Prostate gland (tissue), 2 donors: ENCODE measurements at places on chromosomes 1 and 21. TPM values are rescaled to one million over a fixed set of nuclear protein-coding genes. Genes with fewer than 3 reads are reported as not detected.
A peak's percentile ranks its signal among the peaks of the same experiment; 100 is the strongest.

CNST gene
- total RNA-seq: 52.6 TPM

CD1E gene
- total RNA-seq: 1.2 TPM

ZBED6 gene
- 5.8 TPM for total RNA-seq

LRRC53 gene
- not detected for total RNA-seq

CD164L2 gene
- 1.8 TPM for total RNA-seq

- H3K4me3 ChIP-seq: no peak overlapping the region
- H3K27ac ChIP-seq: no peak overlapping the region
- H3K4me1 ChIP-seq: no peaks in the 10 kb centered on the region
- no peaks in the 10 kb centered on the region for H3K36me3 ChIP-seq
- no peaks in the 10 kb centered on the region for H3K27me3 ChIP-seq
Measured at GRCh38 chr1:167231873-167232450, 11.3 kb downstream of the POU2F1 start.

GRCh38 chr1:115882913-115883902 is 42.3 kb upstream of the NHLH2 start:
- no peaks in the 10 kb centered on the region for H3K4me1 ChIP-seq
- DNase-seq: no peak
- no peak overlapping the region for H3K27ac ChIP-seq
- no peak overlapping the region for H3K4me3 ChIP-seq
- H3K27me3 ChIP-seq: no peaks in the 10 kb centered on the region
- H3K36me3 ChIP-seq: no peaks in the 10 kb centered on the region

DNA sequence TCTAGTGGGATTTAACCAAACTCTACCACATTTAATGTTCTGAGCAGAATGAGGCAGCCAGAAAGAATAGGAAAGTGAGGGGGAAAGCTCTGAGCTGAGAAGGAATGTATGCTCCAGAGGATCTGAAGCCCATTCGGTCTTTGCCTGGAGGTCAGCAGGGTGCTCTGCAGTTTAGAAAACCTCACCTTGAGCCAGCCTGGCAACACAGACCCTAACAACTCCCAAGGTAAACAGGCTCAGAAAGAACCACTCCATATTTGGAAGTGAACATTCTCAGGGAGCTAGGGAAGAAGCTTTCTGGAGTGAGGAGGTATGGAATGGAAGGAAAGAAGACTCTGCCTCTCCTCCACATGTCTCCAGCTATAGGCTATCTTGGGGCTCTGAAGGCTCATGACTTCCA is 398.8 kb downstream of the SEC16B start:
- no peak overlapping the region for H3K27ac ChIP-seq
- DNase-seq: no peak
- no peak overlapping the region for H3K4me3 ChIP-seq
- H3K36me3 ChIP-seq: no peaks in the 10 kb centered on the region
- no peaks in the 10 kb centered on the region for H3K4me1 ChIP-seq

GRCh38 chr1:236990052-236990445 is 14.2 kb downstream of the MT1HL1 start:
- no peaks in the 10 kb centered on the region for H3K4me1 ChIP-seq
- H3K27ac ChIP-seq: no peak overlapping the region
- DNase-seq: no peak
- no peak overlapping the region for H3K4me3 ChIP-seq

DNA sequence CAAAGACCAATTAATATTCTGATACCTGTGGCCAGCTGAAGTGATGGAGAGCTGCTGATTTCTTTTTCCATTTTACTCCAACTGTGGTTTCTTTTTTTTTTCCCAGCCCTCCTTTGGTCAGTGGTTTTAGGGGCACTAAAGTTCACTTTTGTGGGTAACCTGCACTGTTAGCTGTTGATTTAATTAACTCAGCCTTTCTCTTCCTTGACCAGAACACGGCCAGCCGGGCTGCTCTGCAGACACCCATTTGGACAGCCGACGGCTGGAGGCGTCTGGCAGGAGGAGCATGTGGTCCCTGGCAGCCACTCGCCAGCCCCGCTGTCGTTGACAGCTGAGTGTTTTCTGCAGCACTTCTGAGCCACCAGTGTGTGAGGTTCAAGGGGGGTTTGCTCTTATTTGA is 136.2 kb upstream of the RUNX3 start:
- no peak for DNase-seq
- no peaks in the 10 kb centered on the region for H3K4me1 ChIP-seq
- no peak overlapping the region for H3K27ac ChIP-seq
- H3K36me3 ChIP-seq: no peaks in the 10 kb centered on the region
- H3K4me3 ChIP-seq: no peak overlapping the region
- H3K27me3 ChIP-seq: no peaks in the 10 kb centered on the region

GRCh38 chr1:115828101-115829022 is 12.6 kb downstream of the NHLH2 start:
- peak overlapping the region; percentile 48 for H3K4me3 ChIP-seq
- no peaks in the 10 kb centered on the region for H3K4me1 ChIP-seq
- H3K36me3 ChIP-seq: no peaks in the 10 kb centered on the region
- peak overlapping the region; percentile 35 for H3K27ac ChIP-seq
- DNase-seq: no peak

DNA sequence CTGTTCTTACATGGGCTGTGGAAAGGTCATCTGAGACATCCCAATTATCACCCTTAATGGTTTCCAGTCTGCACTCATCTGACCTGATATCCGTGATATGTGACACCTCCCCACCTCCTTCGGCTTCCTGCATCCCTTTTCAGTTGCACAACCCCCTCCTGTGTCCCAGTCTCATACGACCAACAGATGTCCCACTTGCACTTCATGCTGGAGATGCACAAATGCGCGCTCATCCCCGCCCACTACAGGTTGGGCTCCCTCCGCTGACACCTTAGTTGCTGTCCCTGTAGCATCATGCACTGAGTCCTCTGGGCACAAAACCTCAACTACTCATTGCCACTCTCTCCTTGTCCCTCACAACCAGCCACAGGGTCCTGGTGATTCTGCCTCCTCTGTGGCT is 94.4 kb downstream of the MIS18A start:
- no peak overlapping the region for H3K27ac ChIP-seq
- no peak for DNase-seq
- no peak overlapping the region for H3K4me3 ChIP-seq
- no peaks in the 10 kb centered on the region for H3K4me1 ChIP-seq
- no peaks in the 10 kb centered on the region for H3K36me3 ChIP-seq

DNA sequence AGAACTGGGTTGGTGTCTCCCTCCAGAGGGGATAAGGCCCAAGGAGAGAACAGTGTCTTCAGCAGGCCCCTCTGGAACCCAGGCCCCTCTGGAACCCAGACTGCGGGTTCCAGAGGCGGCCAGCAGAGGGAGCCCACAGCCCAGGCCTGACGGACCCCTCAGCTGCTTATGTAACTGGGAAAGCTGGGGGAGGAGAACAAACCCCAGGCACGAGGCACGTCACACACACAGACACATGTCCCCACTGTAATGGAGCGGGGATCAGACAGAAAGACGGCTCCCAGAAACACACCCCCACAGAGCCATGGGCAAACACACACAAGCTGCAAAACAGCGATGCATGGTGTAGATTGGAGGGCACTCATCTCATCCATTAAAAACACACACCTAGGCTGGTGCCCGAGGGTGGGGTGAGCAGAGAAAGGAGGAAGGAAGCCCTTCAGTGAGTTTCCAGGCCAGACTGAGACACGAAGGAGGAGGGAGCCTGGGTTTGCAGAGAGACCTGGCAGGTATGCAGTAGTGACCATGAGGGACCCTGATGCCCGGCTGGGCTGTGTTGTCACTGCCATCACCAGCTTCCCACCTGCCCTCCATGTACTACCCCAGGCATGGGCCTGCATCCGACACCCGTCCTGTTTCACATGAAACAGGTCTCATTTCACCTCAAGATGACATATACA is 2.8 kb upstream of the IGSF8 start:
- no peaks in the 10 kb centered on the region for H3K36me3 ChIP-seq
- peak overlapping the region; percentile 67 for H3K27ac ChIP-seq
- no peak overlapping the region for H3K4me3 ChIP-seq
- H3K27me3 ChIP-seq: no peaks in the 10 kb centered on the region

DNA sequence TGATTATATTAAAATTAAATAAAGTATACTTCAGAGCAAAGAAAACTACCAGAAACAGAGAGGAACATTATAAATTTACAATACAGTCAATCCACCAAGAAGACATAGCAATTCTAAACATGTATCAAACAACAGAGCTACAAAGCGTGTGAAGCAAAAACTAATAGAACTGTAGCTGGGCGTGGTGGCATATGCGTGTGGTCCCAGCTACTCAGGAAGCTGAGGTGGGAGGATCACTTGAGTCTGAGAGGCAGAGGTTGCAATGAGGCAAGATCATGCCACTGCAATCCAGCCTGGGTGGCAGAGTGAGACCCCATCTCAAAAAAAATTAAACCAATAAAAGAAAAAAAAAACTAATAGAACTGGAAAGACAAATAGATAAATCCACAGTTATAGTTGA is 12.3 kb downstream of the CCDC185 start:
- no peaks in the 10 kb centered on the region for H3K36me3 ChIP-seq
- H3K27ac ChIP-seq: no peak overlapping the region
- no peaks in the 10 kb centered on the region for H3K27me3 ChIP-seq
- no peaks in the 10 kb centered on the region for H3K4me1 ChIP-seq
- DNase-seq: no peak

GRCh38 chr1:155880251-155880650 is 20.9 kb downstream of the SYT11 start:
- no peaks in the 10 kb centered on the region for H3K27me3 ChIP-seq
- DNase-seq: no peak

- no peaks in the 10 kb centered on the region for H3K36me3 ChIP-seq
- H3K4me3 ChIP-seq: no peak overlapping the region
- no peaks in the 10 kb centered on the region for H3K27me3 ChIP-seq
- no peak for DNase-seq
Measured at GRCh38 chr1:26020330-26020768, 1.2 kb upstream of the EXTL1 start.

DNA sequence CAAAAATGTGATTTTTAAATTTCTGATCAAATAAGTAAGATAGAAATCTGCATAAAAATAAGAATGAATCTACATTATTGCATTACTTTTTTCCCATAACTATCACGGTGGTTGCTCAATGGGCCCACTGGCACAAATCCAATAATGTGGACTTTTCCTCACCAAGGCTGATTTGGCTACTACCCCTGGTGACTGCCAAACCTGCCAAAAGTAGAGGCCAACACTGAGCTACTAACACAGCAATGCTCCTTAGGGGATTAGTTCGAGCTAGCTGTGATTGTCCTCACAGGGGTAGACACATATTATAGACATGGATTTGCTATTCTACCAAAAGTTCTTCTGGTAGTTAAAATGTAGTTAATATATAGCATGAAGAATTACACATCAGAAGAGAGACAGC is 107.7 kb upstream of the ZNHIT6 start:
- no peaks in the 10 kb centered on the region for H3K27me3 ChIP-seq
- peaks cover 4% of the 10 kb centered on the region for H3K4me1 ChIP-seq
- H3K36me3 ChIP-seq: no peaks in the 10 kb centered on the region
- H3K27ac ChIP-seq: no peak overlapping the region
- no peak for DNase-seq

- no peaks in the 10 kb centered on the region for H3K36me3 ChIP-seq
- H3K27me3 ChIP-seq: no peaks in the 10 kb centered on the region
- H3K4me1 ChIP-seq: peaks cover 6% of the 10 kb centered on the region
- peak within 1 kb of the TSS; percentile 97 for H3K27ac ChIP-seq
- DNase-seq: peak; percentile 92
Measured at GRCh38 chr1:157138220-157139051, at the start of gene ETV3. Gene ETV3 (minus strand): TSS chr1:157138395. CDS start chr1:157136352, 2,043 bp downstream.

- H3K4me3 ChIP-seq: no peak overlapping the region
- H3K27me3 ChIP-seq: no peaks in the 10 kb centered on the region
- no peaks in the 10 kb centered on the region for H3K36me3 ChIP-seq
- no peak overlapping the region for H3K27ac ChIP-seq
Measured at GRCh38 chr21:42575111-42575510, 61.5 kb downstream of the SLC37A1 start.

- H3K27me3 ChIP-seq: no peaks in the 10 kb centered on the region
- H3K4me1 ChIP-seq: no peaks in the 10 kb centered on the region
- no peaks in the 10 kb centered on the region for H3K36me3 ChIP-seq
- H3K4me3 ChIP-seq: no peak overlapping the region
Measured at GRCh38 chr1:52592637-52593323, 9.4 kb upstream of the GPX7 start.

DNA sequence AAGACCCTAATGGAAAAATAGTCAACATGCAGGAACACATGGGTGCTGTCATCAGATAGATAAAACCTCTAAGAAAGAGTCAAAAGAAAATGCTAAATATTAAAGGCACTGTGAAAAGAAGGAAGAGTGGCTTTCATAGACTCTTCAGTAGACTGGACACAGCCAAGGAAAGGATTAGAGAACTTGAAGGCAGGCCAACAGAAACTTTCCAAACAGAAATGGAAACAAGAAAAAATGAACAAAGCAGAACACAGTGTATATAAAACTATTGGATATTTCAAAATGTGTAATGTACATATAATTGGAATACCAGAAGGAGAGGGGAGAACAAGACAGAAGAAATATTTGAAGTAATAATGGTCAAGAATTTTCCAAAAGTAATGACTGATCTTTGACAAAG is 431.9 kb downstream of the MATN1 start:
- H3K4me1 ChIP-seq: no peaks in the 10 kb centered on the region
- no peak overlapping the region for H3K4me3 ChIP-seq
- H3K27ac ChIP-seq: no peak overlapping the region
- no peaks in the 10 kb centered on the region for H3K36me3 ChIP-seq
- no peak for DNase-seq

DNA sequence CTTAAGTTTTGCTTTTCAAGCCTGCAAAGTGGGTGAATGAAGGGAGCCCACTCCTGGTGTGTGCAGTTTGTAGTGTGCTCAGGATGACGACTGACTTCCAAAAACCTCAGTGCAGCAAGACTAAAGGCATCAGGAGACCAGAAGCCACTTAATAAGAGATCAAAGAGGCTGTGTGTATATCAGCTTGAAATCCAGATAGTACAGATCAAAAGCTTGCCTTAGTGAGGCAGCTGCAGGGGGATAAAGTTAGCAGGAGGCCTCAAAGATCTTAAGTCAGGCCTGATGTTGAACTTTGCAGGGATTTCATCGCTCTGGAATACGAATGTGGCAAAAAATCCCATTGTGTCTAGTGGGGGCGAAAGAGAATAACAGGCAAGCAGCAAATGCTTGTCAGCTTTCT is 99.8 kb downstream of the PATJ start:
- no peak overlapping the region for H3K4me3 ChIP-seq
- no peak overlapping the region for H3K27ac ChIP-seq
- DNase-seq: no peak
- H3K36me3 ChIP-seq: no peaks in the 10 kb centered on the region
- no peaks in the 10 kb centered on the region for H3K27me3 ChIP-seq
- peaks cover 3% of the 10 kb centered on the region for H3K4me1 ChIP-seq
